ENCODE measurements at places on chromosomes 16 and 17.

- DNase-seq: no peak
Observed at GRCh38 chr16:51550800-51551347, 399.8 kb upstream of the SALL1 start.

- DNase-seq: no peak
Observed at GRCh38 chr16:24367186-24367710, 111.1 kb downstream of the CACNG3 start.

DNA sequence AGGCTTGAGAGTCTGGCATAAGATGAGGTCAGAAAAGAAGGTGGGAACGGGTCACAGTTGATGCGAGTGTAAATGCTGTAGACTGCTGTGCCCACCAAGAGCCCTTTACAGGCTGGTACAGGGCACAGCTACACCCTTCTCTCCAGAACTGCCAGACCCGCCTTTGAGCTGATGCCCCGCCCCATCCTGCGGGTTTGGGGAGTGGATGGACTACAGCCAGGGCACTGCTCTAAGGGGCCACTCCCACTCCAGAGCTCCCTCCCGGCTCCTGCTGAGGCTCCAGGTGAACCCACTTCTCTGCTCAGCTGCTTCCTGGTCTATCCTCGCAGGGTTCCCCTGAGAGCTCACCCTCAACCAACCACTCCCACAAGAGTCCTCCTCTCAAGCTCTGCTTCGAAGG, 12.3 kb downstream of the MEIOB start:
- DNase-seq: no peak

- DNase-seq: no peak
Observed at GRCh38 chr17:54793271-54793670, 107.4 kb upstream of the TOM1L1 start.

DNA sequence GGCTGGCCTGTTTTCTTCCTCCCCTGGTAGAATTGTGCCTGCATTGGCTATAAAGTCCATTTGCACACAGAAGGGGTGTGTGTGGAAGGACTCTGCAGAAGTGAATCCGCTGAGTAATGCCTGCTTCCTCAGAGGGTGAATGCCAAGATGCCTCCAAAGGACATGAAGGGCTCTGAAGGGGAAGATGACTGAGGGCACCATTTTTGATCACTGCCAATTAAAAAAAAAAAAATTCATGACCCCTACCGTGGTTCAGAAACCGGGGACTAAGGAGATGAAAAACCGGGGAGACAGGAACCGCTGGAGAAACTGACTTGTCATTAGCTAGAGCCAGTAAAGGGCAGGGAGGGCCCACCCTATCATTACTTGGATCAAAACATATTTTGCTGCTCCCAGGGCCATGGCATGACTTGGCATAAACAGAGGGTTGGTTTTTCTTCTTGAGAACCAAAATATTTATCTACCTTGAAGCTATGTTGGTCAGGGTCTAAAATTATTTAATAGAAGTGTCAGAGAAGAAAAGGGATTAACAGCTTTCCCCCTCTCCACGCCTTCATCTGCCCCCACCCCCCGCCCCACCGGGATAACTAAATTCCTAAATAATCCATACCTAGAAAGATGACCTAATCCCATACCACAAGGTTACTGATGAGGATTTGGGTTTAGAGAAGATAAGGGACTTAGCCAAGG, 3.6 kb upstream of the USP7 start:
- DNase-seq: no peak

- no peak for DNase-seq
Observed at GRCh38 chr16:46783800-46784199, 35.7 kb upstream of the MYLK3 start.

DNA sequence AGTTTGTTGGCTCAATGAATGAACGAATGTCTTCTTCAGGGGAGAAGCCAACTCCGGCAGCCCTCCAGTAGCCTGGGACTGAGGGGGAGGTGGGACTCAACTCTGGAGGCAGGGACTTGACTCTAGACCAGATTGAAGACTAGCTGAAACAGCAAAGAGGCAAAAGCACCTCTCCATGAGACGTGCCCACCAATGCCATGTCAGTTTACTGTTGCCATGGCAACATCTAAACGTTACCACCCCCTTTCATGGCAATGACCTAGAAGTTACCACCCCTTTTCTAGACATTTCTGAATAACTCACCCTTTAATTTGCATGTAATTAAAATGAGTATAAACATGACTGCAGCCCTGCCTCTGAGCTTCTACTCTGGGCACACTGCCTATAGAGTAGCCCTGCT, 91.8 kb downstream of the ASIC2 start:
- no peak for DNase-seq

DNA sequence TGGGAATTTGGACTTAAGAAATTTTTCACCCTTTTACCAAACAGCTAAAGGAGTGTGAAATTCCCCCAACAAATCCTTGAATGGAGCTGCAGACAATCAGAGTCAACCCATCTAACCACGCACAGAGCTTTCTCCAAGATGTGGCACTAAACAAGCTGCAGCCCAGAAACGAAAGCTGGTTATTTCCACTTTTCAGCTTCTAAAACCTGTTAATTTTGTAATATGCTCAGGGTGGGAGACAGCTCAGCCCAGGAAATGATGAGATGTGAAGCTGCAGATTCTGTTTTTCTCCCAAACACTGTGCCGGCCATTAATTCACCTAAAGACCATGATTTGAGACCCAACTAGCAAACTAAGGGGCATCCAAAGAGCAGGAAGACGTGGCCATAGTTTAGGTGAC, 33.2 kb upstream of the ABR start:
- DNase-seq: no peak

DNA sequence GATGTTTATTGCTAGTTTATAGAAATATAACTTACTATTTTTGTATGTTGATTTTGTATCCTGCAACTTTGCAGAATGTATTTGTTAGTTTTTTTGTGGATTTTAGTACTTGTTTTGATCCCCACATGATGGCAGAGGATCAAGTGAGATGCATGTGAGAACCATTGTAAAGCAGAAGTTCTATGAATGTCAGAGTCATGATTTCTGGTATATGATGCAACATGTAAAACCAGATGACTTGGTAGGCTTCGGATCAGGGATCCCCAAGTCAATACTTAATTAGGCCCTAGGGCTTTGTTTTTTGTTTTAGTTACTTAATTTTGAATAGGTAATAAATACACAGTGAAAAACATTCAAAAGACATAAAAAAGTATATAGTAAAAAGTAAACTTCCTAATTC, 45.8 kb downstream of the ESRP2 start:
- no peak for DNase-seq

- DNase-seq: no peak
Observed at GRCh38 chr17:77889866-77890760, 68.4 kb upstream of the TNRC6C start.

DNA sequence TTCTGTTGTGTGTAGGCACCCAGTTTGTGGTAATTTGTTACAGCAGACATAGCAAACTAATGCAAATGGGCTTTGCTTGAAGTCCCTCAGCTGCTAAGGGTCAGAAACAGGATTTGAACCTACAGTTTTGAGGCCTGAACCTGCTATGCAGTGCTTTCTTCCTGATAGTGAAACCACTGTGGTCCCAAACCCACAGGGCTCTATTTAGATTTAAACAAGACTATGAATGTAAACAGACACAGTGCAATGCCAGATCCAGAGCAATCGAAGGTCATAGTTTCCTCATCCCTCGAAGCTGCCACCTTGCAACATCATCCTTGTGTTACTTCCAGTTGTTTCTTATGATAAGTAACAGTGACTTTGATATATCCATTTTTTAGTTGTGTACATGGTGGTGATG, 630.2 kb downstream of the WWOX start:
- no peak for DNase-seq

DNA sequence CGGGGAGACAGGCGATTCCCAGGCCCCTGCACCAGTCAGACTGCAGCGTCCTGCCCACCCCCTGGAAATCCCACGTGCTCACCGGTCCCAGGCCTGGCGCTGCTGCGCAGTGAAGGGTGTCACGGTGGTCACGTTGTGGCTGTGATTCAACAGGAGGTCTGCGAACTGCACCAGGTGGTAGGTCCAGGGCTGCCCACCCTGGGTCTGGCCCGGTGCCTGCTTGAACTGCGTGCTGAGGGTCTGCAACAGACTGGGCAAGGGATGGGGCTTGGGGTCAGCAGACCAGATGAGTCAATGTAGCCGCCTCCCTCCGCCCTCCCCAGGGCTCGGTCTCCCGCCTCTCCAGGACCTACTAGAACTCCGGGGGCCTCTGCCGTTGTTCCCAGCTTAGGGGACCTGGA, 7.1 kb downstream of the MYBBP1A start:
- DNase-seq: no peak

Data from activated CD4-positive, CD25-positive, alpha-beta regulatory T cell (primary cell).